ENCODE measurements at places on chromosomes 1 and 21.

DNA sequence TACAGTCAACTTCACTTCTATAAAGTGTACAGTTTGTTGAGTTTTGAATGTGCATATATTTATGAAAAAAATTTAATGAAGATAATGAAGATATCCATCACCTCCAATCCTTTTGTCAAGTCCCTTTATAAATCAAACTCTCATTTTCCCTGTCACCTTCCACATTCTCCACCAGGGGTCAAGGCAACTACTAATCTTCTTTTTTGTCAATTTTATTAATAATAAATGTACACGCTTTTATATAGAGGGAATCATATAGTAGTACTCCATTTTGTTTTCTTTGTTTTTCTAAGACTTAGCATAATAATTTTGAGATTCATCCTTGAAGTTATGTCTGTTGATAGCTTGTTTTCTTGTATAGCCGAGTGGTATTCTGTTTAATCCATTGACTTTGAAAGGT lies 1594.2 kb upstream of the PRMT6 start:
- DNase-seq, result no peak

GRCh38 chr1:54928327-54928726 lies 41.3 kb upstream of the DHCR24 start:
- DNase-seq, result no peak

- DNase-seq, result no peak
These were observed 1067.0 kb downstream of the ADGRL2 start for GRCh38 chr1:82867781-82868180.

GRCh38 chr1:162065016-162065415 lies 4.5 kb upstream of the NOS1AP start:
- no peak for DNase-seq

GRCh38 chr1:18938008-18938706 lies 18.3 kb downstream of the IFFO2 start:
- DNase-seq, result no peak
